Activated CD4-positive, alpha-beta memory T cell treated with anti-CD3 and anti-CD28 coated beads, Interleukin-2, amount 10 ng/mL, durations not matched to agents 7 days and 5 days (primary cell): ENCODE measurements at places on chromosomes 6 and 20.

DNA sequence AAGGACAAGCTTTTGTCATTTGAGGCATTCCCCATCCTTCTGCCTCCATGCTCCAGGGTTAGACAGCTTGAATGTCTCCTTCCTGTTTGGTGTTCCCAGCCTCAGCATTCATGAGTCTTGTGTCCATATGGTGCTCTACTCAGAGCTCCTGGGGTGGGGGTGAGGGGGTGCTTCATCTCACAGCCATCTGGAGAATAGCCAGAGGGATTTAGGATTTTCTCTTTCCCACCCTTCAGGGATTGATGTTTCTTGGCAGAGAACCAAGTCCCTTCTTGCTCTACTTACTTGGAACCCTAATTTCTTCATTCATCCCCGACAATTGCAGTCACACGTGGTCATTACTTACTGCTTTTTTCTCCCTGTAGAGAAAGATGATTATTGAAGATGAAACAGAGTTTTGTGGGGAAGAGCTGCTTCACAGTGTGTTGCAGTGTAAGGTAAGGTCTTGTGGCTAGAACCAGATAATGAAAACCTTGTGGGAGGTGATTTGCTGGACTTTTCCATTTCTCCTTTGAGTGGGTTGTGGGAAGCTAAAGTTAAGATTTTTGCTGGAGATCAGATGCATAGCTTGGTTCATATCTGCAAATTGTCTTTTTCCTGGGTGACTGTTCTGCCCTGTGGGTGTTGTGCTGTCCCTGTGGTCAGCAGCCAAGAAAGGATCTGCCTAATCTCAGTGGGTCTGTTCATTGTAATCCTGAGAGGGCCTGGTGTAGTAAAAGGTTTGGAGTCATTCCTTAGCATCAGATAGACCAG is 18.6 kb downstream of the CMTR1 start:
- DNase-seq, result no peak

GRCh38 chr6:127762284-127762683 is 138.6 kb downstream of the THEMIS start:
- DNase-seq, result no peak

GRCh38 chr6:15285682-15286294 is 39.9 kb downstream of the JARID2 start:
- DNase-seq, result no peak

DNA sequence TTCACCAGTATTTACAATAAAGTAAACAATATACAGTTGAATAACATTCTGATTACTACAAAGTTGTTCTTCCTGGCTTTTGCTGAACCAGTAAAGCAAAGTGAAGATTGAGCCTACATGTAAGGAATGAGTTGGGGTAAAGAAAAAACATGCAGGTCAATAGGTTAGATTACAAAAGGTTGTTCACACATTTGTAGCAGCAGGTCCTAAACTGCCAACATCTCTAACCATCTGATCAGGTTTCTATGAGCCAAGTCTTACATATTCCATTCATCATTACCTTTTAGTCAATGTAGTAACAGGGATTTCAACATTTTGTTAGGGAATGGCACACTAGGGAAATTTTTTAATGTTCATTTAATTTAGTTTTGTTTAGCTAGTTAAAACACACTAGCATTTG is 9.3 kb upstream of the CALHM6 start:
- DNase-seq, result no peak

GRCh38 chr6:117034971-117035370 is 157.9 kb downstream of the RFX6 start:
- DNase-seq, result no peak

DNA sequence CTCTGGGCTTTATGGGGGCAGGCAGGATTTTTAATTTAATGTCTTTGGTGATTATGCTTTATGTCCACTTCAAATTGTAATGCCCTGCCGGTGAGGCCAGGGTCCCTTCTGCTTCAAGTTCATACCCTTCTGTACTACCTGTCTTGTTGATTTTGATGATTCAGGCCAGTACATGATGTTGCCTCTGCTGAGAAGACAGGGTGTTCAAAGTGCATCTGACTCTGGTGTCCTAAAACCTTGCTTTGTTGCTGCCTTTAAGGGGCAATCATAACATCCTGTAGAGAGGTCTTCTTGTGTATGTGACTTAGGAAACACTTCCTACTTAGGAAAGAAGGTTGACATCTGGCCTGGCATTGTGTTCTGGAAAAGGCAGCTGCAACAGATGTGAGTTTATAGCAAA is 113.2 kb downstream of the TMEM170B start:
- DNase-seq, result no peak

DNA sequence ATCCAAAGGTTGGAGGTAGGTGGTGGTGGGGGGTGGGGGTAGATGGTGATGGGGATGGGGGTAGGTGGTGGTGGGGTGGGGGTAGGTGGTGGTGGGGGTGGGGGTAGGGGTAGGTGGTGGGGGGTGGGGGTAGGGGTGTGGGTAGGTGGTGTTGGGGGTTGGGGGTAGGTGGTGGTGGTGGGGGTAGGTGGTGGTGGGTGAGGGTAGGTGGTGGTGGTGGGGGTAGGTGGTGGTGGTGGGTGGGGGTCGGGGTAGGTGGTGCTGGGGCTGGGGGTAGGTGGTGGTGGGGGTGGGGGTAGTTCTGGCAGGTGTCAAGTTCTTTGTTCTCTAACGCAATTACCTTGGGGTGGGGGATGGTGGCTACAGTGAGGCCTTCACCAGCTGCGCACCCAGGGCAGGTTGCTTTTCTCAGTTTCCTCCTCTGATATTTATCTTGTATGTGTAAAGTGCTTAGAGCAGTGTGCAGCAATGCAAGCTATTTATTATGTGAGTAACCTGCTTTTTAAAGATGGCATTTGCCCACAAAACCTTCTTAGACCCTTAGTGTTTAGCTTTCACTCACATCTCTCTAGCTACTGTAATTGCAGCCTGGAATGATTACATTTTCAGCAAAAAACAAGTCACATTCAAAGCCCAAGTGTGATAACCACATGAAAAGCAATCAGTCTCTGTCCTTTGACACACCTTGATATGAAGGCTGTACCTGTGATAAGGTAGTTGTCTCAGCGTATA is 8.2 kb upstream of the CCDC167 start:
- peak; percentile 47 for DNase-seq

DNA sequence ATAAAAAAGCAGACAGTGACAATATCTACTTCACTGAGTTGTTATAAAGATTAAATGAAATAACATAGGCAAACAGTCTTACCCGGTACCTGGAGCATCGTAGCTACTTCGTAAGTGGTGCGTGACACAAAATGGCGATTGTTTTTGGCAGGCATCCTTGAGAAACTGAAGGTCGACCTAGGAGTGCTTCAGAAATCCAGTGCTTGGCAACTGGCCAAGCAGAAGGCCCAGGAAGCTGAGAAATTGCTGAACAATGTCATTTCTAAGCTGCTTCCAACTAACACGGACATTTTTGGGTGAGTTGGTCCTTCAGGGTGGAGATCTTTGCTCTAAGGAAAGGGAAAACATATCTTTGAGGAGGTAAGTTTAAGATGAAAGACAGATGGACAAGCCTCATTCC is 4.8 kb downstream of the BPIFA2 start:
- no peak for DNase-seq

- no peak for DNase-seq
These were observed 63.5 kb downstream of the GCNT2 start for GRCh38 chr6:10584607-10585006.

- no peak for DNase-seq
These were observed 113.5 kb upstream of the PHACTR1 start for GRCh38 chr6:12602951-12603672.

DNA sequence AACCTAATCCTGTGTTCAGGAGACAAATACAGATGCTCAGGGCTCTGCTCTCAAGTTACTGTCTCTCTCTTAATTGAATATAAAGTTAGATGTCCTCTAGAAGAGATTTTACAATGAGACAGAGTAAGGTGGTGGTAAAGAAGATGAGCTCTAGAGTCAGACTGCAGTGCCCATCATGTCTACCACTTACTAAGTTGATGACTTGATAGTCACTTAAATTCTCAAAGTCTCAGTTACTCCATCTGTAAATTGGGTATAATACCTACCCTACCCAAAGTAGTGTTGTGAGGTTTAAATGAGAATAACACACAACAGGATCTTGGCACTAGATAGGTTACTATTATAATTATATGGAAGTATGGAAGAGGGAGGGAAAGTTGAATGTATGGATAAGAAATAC is 1.6 kb downstream of the DHX35 start:
- DNase-seq, result no peak

GRCh38 chr6:85911067-85911466 is 268.4 kb upstream of the SYNCRIP start:
- no peak for DNase-seq

- no peak for DNase-seq
These were observed 32.4 kb downstream of the GABRR2 start for GRCh38 chr6:89282749-89283148.

DNA sequence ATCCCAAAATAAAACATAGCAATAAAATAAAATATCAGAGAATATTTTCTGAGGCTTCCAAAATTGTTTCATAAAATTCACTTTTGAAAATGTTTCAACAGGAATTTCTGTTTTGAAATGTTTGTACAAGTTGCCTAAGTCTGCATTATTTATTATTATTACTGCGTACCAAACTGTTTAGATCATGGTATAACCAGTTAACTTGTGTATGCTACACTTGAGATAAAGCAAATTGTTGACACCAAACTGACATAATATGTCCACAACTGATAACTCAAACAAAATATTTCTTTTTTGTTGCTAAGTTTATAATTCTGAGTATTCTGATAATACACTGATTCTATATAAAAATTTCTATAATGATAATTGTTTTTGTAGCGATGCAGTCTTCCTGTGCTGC is 531.8 kb upstream of the EYS start:
- no peak for DNase-seq

GRCh38 chr20:15862178-15862577 is 711.1 kb downstream of the KIF16B start:
- no peak for DNase-seq

GRCh38 chr6:135002229-135002844 is 52.3 kb downstream of the HBS1L start:
- no peak for DNase-seq

DNA sequence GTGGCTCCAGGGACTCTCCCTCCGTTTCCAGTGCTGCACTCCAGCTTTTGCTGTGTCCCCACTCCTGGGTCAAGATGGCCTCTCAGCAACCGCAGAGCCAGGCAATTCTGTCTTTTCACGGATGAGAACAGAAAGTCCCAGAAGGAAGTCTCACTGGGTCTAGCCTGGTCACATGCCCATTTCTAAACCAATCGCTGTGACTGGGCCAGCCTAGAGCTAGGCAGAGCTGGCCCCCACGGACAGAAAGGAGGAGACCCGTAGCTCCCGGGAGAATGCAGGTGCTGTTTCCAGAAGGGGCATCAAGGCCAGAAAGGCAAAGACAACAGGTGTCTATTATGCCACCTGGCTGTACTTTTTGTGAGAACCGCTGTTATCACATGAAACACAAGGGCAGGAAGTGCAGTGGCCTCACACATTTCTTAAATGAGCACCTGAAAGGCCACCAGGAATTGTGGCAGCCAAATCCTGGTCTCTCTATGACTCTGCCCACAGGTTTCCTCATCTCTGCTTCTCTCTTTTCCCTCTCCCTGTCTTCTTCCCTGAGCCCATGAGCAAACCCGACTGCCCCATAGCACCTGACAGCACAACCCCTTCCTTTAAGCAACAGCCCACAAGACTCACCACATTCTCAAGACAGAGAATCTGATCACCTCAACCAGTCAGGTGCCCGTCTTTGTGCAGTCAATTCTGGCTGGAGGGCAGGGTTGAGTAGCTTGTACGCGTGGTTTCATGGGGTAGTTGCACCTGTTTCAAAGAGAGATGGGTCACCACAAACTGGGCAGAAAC is 37.1 kb upstream of the B4GALT5 start:
- DNase-seq, result peak; percentile 18

DNA sequence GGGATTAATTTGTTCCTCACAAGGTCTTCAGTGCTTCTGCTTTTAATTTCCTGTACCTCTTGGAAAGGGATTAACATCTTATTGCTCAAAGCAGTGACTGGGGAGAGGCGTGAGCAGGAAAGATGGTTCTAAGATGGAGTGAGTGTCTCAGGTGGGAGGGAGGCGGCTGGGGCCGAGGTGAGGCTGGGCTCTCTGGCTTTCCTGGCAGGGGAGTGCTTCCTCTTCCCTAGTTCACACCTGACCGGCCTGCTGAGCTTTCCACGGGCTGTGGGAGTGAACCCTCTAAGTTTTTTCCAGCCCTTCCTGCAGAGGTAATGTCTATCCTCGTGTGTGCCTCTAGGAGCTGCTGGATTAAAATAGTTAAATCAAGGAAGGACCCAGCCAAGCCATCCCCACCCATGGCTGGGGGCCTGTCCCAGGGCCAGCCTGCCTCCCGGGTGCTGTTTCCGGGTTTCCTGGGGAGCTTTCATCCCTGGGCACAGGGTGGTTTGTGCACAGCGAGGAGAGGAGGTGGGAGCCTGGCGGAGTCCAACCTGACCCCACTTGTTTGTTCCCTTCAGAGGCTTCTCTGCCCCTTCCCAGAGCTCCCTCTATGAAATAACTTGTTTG is 179.1 kb downstream of the TFAP2C start:
- no peak for DNase-seq

GRCh38 chr6:103107985-103108384 is 1714.5 kb downstream of the GRIK2 start:
- no peak for DNase-seq

- DNase-seq, result no peak
These were observed 30.8 kb downstream of the FARS2 start for GRCh38 chr6:5292154-5292553.

- no peak for DNase-seq
These were observed 338.3 kb upstream of the NT5E start for GRCh38 chr6:85111481-85112011.

- no peak for DNase-seq
These were observed 25.6 kb upstream of the ENPP4 start for GRCh38 chr6:46104209-46104608.

DNA sequence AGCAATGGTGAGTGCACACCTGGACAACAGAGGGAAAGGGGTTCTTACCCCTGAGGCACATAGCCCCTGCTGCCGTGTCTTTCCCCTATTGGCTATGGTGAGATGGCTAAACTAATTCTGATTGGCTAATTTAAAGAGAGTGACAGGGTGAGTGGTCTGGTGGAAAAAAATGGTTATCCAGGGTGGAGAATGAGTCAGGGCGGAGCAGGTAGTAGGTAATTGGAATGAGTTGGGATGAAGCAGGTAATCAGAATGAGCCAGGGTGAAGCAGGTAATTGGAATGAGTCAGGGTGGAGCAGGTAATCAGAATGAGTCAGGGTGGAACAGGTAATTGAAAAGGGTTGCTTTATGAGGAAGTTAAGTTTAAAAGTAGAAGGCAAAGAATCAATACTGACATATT is 200.3 kb downstream of the EYA4 start:
- DNase-seq, result no peak

- no peak for DNase-seq
These were observed 3.0 kb upstream of the GRM4 start for GRCh38 chr6:34148631-34149451.

- no peak for DNase-seq
These were observed 685.5 kb upstream of the FLRT3 start for GRCh38 chr20:15022921-15023320.

DNA sequence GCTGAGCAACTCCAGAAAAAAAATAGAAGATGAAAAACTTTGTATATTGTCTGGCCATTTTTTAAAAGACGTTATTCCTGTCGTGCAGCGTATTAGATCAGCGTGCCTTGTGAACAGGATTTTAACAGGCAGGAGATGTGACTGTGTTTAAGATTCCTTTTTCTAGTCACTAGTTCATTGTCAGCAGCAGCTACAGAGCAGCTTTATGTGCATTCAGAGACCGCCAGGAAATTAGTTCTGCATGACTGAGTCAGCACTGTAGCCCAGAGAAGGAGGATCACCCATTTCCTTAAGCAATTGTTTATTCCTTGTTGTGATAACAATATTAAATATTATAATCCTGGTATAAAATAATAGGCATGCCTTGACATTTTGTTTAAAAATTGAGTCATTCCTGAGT is 75.4 kb upstream of the ADGRB3 start:
- no peak for DNase-seq

- DNase-seq, result no peak
These were observed 655.9 kb upstream of the MAN1A1 start for GRCh38 chr6:120005292-120005976.
